ENCODE measurements at places on chromosomes 1 and 21.

DNA sequence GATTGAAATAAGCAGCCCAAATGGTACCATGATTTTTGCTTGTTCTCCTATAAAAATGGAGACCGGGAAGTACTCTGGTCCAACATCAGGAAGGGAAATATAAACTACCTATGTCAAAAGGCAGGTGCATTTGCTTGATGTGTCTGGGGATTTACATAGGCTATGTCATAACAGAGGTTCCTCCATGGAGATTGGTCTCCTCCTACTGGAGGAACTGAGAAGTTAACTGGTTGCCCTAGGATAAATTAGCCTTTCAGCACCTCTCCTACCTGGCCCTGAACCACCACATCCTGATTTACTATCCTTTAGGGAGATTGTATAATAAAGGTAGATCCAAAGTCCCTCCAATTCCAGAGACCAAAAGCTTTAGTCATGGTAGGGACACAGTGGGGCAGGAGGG is 1109.3 kb upstream of the B3GALT2 start:
- no peak for DNase-seq

GRCh38 chr21:34806423-34806822 is 137.6 kb downstream of the CLIC6 start:
- DNase-seq, result no peak

DNA sequence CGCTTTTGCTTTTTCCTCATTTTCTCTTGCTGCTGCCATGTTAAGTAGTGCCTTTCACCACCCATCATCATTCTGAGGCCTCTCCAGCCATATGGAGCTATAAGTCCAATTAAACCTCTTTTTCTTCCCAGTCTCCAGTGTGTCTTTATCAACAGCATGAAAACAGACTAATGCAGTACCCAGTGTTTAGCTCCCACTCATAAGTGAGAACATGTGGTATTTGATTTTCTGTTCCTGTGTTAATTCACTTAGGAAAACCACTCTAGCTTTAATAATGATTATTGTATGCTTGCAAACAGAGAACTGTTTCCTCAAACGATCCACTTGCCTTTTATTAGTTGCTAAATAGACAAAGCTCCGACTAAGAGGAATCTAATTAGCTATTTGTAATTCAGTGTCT is 43.3 kb downstream of the IL23R start:
- DNase-seq, result no peak

DNA sequence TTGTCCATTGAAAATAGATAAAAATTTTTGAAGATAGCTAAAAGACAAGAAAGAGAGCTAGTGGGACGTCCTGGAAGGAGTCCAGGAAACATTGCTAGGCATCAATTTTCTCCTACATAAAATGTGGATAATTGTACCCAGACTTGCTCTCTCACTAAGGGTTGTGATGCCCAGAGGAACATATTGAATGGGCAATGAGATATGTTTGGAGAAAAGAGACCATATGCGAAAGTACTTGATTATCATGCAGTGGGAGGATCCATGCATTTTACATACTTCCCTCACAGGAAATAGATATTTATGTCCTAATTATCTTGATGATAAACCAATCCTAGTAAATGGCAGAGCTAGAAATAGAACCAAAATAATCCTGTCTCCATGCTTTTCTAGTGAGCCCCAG is 108.4 kb upstream of the TNR start:
- DNase-seq, result no peak

DNA sequence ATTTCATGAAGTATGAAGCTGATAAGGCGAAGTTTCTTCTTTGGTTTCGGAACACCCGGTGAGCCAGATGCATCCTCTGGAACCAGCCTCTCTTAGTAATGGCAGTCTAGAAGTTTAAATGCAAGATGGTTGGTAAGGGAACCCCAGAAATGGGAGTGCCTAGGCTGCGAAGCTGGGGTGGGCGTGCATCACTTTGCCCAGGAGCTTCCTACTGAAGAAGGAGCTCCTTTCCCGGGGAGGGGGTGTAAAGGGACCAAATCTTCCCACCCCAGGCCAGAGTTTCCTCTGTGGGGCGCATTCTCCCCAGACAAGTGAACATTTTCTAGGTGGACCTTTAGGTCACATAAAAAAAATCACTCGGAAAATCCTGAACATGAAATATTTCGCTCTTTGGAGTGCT is 4.4 kb downstream of the TFF2 start:
- DNase-seq, result no peak

All from activated T-helper 1 cell treated with anti-CD3 and anti-CD28 coated beads, Interleukin-2, amount 50 U/mL, for 16 hours (primary cell).